Endodermal cell (in vitro differentiated cells): ENCODE measurements at places on chromosomes 7 and 10. TPM values are rescaled to one million over a fixed set of nuclear protein-coding genes. Genes with fewer than 3 reads are reported as not detected.

- DNase-seq: no peak
Observed at GRCh38 chr10:126430512-126430911, 42.2 kb upstream of the ADAM12 start.

Gene FEZF1
- total RNA-seq: 0.22 and 0.41 TPM in 2 replicates

DNA sequence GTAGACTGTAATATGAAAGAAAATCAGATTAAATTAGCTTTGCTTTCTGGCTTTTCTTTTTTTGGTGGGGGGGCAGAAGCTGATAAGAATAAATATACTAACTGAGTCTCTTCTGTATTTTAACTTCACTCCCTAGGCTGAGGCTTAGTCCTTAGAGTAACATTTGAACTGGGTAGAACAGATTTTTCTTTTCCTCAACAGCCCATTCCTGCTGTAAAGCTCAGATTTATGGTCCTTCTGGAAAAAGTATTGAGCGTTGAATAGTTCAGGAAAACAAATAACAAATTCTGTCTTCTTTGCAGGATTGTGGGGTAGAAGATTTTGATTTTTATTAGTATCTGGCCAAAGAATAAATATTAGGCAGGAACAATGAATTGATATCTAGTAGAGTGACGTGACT is 17.9 kb downstream of the SGPL1 start:
- DNase-seq: no peak

DNA sequence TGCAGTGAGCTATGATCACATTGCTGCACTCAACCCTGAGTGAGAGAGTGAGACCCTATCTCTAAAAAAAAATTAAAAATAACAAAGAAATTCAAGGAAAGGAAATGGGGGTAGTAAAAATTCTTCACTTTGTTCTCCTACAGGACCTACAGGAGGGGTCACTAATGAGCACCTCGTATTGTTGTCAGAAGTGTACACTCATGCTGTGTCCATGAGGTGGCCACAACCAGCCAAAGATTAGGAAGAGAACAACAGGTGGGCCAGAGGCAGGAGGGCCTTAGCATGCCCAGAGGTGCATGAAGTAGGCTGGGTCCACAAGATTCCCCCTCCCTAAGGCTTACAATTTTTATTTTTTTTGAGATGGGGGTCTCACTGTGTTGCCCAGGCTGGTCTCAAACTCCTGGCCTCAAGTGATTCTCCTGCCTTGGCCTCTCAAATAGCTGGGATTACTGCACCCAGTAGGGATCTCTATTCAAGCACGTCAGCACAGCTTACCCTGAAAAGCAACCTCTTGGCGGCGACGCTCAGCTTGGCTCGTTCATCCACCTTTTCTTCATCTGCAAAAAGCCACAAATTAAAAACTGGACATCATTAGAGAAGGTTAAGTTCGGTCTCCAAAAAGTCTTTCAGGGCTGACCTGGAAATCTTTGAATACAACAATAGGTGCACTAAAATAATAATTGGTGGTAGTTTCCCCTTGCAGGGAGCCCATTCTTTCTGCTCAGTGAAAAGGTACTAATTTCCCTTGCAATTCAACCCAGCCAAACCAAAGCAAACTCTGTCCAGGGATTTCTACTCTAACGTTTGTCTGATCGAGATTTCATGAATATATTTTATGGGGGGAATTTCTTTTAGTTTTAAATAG is 104.4 kb downstream of the SVIL start:
- DNase-seq: no peak

DNA sequence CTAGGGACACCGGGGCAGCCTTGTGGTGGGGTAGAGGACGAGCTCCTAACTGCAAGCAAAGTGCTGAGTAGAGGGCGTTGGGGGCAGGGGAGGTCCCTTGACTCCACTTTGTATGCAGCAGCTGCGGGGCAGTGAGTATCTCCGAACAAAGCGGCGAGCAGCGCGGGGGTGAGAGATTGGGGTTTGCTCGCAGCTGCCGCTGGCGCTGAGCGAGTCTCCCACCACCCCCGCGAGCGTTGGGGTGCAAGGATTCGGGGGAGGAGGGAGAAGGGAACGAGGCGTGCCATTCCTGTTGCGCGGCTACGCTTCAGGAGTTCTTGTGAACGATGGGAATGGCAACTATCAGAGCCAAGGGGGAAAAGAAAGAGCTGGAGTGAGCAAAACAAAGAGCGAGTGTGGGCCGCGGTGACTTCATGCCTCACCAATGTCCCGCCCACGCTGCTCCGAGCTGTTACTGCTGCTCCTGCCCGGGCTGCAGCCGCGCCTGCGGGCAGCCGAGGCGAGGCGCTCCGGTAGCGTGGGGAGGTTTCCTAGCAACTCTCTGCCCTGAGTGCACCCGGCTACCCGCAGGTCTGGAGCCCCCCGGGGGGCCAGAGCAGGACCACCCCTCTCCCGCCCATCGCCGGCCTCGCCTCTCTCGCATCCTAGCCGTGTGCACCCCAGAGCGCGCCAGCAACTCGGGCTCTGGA is at the start of gene ITGB8:
ITGB8 (plus strand) TSS at position 662 of the 689 bp plus-strand sequence. CDS start 907 bp downstream, outside the sequence.
- peak; percentile 91 for DNase-seq

Gene GJD4
- total RNA-seq: 0.22 TPM in 1 of 3 replicates, not detected in the others

GRCh38 chr7:90708841-90709317 is 112.8 kb downstream of the CDK14 start:
- DNase-seq: peak; percentile 81

GRCh38 chr7:47979832-47980181 is 392 bp upstream of the HUS1 start:
- DNase-seq: no peak

- no peak for DNase-seq
Observed at GRCh38 chr10:37711617-37712488, 145.6 kb downstream of the ZNF248 start.

- peak; percentile 96 for DNase-seq
Observed at GRCh38 chr7:67625257-67625737, 628.7 kb downstream of the TYW1 start.

Gene SLC18A3
- total RNA-seq: not detected in 2 replicates

GRCh38 chr10:124957404-124957947 is 15.6 kb downstream of the ZRANB1 start:
- no peak for DNase-seq

Gene LLCFC1
- total RNA-seq: not detected in 3 replicates

DNA sequence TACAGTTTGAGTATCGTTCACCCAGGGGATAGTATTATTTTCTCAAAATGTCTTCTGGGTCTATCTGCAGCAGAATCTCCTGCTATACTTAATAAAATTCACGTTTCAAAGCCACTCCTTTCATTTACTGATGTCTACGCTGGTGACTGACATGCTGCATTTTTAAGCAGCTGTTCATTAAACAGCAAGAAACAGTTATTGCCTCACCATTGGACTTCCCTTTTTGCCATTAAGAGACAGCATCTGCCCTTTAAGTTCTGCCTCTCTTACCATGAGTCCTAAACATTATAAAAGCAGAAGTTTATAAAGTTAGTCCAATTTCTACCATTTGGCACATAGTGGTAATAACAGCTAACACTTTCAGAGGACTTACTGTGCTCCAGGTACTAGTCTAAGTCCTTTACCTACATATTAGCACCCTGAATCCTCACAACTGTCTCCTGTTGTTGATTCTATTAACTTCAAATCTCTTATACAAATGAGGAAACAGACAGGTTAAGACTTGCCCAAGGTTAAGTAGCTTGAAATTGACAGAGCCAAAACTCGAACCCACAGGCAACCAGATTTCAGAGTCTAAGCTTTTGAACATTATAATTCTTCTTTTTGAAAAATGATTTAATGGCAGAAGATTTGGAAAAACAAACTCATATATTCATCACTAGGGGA is 169.5 kb downstream of the SNX13 start:
- DNase-seq: no peak
